ENCODE measurements at places on chromosomes 1 and 21.

DNA sequence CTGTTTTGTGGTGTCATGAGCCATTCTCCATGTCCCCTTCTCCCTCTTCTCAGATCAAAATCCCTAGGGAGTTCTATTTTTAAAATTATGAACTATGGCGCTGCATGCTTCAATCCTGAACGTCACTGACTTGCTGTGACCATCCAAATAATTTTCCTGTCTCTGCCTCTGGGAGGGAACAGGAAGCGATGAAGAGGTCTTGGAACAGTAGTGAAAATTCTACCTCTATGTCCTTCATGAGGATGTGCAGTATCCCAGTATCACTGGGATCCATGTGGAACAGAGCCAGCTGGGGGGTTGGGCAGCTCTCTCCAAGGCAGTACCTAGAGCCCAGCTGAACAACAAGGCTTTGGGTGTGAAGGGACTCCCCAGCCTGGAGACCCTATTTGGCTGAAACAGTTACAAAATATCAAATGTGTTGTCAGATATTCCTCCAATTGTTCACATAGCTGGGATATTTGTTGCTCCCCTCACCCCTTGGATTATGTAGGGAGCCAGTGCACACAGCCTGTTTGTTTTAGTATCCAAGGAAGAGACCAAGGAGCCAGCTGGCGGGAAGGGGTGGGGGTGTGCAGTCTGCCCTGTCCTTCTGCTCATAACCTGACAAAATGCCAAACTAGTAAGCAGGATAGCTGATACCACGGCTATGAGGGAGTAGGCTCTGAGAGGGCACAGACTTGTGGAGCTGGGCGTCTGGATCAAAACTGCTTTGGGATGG, 7.6 kb downstream of the DCLRE1B start:
- DNase-seq: no peak

DNA sequence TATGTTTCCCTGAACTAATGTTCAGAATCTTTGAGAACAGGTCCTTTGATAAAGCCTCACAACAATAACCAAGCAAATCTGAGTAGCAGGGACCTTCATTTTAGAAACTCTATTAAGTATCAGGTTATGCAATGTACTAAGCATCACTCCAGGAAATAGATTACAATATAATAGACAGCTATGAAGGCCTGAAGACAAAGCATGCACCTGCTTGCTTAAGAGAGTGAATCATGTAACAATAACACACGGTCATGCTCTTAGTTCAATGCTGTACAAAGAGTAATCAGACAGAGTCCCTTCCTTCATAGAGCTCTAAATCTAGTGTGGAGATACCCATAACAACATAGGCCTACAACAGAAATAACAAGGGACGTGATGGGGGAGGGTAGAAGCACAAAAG, 8.1 kb upstream of the CMPK1 start:
- no peak for DNase-seq

- DNase-seq: no peak
Observed at GRCh38 chr1:177632923-177633615, 336.8 kb downstream of the SEC16B start.

- no peak for DNase-seq
Observed at GRCh38 chr1:17581389-17582123, 42.1 kb downstream of the ARHGEF10L start.

DNA sequence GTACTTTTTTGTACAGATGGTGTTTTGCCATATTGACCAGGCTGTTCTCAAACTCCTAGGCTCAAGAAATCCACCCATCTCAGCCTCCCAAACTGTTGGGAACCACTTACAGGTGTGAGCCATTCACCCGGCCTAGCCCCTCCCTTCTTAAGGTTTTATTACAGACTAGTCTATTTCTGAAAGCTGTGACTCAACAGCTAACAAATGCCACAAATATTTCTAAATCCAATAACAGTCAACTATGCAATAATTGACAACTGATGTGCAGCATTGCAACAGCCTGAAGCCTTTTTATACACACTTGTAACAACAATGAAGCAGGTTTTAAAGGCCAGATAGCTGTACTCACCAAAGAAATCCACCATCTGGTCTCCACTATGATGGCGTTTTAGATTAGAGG, 51.4 kb downstream of the GRIK1 start:
- DNase-seq: no peak

GRCh38 chr1:79549201-79549600, 542.7 kb upstream of the ADGRL4 start:
- no peak for DNase-seq

GRCh38 chr1:61184040-61184713, 101.8 kb downstream of the NFIA start:
- DNase-seq: no peak

DNA sequence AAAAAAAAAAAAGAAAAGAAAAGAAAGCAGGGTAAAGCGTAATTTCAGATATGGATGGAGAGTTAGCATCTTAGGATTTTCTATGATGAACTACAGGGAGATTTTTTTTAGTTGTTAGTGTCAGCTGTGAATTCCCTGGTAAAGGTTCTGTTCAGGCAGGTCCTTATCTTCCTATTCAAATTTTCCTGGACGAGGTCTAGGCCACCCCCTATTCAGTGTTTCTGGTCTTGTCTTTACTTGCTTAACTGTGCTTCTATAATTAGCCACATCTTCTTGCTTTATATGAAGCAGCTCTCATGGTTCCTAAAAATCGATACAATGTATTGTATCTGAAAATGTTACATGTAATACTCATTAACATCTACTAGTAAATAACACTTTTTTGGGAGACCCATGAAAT, 157.8 kb downstream of the LHX8 start:
- no peak for DNase-seq

DNA sequence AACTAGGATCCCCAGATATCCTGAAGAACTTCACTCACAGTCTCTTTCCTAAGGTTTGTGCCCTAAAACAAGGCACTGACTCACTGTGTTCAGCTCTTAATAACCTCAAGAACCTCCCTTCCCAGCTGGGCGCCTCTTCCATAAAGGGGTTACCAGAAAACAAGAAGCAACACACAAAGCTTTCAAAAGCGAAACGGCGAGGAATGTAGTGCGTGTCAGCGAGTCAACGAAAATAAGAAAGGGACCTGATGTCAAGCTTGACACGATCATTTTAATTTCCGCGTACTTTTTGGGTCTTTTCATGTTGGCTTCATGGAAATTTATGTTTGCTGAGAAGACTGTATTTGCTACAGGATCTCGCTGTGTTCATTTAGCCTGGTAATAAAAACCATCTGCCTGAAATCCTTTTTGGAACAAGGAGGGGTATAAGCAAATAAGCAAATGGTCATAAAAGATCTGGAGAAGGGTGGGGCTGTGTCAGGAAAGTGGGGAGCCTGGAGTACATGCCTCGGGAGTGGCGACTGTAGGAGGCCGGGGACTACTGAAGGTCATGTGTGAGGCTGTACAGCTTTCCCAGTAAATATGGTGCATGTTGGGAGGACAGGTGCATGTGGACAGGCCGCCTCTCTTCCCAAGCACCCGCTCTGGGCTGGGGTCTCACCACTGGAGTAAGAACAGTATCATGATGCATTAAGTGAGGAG, 11.4 kb upstream of the CLDN14 start:
- DNase-seq: no peak

Measured in effector memory CD4-positive, alpha-beta T cell (primary cell).